ENCODE measurements at places on chromosomes 12 and 14. TPM values are rescaled to one million over a fixed set of nuclear protein-coding genes. Genes with fewer than 3 reads are reported as not detected.

Gene BATF
- total RNA-seq, result not detected

Gene HOXC9
- total RNA-seq, result 5.6 TPM

Gene MYF5
- total RNA-seq, result not detected

Gene RERG
- total RNA-seq, result 0.14 TPM

Gene SLC5A8
- total RNA-seq, result not detected

Gene GALNT8
- total RNA-seq, result 0.04 TPM

Gene KRT71
- not detected for total RNA-seq

Gene TTC6
- total RNA-seq, result 0.29 TPM

Gene B3GNT4
- 0.29 TPM for total RNA-seq

Gene LRP1-AS
- total RNA-seq, result not detected

Gene HSPA2
- total RNA-seq, result 3.8 TPM

Gene IL31
- not detected for total RNA-seq

Gene LIN7A
- total RNA-seq, result 1.2 TPM

Gene MAPK1IP1L
- 81.3 TPM for total RNA-seq

Gene P2RX2
- total RNA-seq, result not detected

Gene PPM1H
- total RNA-seq, result 3.7 TPM

Gene TAS2R10
- total RNA-seq, result not detected

Gene CISTR
- not detected for total RNA-seq

Gene OVCH1
- total RNA-seq, result not detected

Gene ASCL1
- total RNA-seq, result not detected

Gene VRTN
- not detected for total RNA-seq

Gene IL26
- total RNA-seq, result not detected

Gene CACNA2D4
- not detected for total RNA-seq

Gene FOXN4
- total RNA-seq, result not detected

Gene CMA1
- not detected for total RNA-seq

Gene GALNT16
- 0.52 TPM for total RNA-seq

Gene ARHGEF40
- total RNA-seq, result 11.2 TPM

Gene BHLHE41
- 8.1 TPM for total RNA-seq

Gene CD163
- total RNA-seq, result not detected

Gene SDSL
- total RNA-seq, result 7.6 TPM

Gene FAM90A1
- total RNA-seq, result not detected

Gene GLIPR1L1
- not detected for total RNA-seq

Gene POU6F1
- 2.9 TPM for total RNA-seq

Gene NRIP2
- total RNA-seq, result not detected

Gene SYNE3
- total RNA-seq, result 1.4 TPM

Gene SAMD15
- 2.1 TPM for total RNA-seq

Gene TAS2R46
- 0.23 TPM for total RNA-seq

Gene EPYC
- total RNA-seq, result 5.6 TPM

Gene MGAT4C
- total RNA-seq, result 1.1 TPM

Gene CABP1
- total RNA-seq, result not detected

Gene KRT74
- not detected for total RNA-seq

Gene INTS13
- total RNA-seq, result 39.7 TPM

Gene LAG3
- total RNA-seq, result not detected

Gene MSI1
- total RNA-seq, result 0.35 TPM

Gene PKP2
- 6.1 TPM for total RNA-seq

Gene KCNA5
- total RNA-seq, result 0.02 TPM

Gene SMCO2
- 0.33 TPM for total RNA-seq

Gene AGAP2
- total RNA-seq, result 0.99 TPM

Gene REP15
- 0.25 TPM for total RNA-seq

Gene REM2
- not detected for total RNA-seq

Gene CELA1
- total RNA-seq, result not detected

Gene CAND1
- 79.8 TPM for total RNA-seq

Gene SLC25A21
- not detected for total RNA-seq

Gene NDUFA9
- 181 TPM for total RNA-seq

Measured in H4 (cell line).